Gastroesophageal sphincter (tissue), 4 donors: ENCODE measurements at places on chromosomes 2 and 18. TPM values are rescaled to one million over a fixed set of nuclear protein-coding genes. Genes with fewer than 3 reads are reported as not detected.

Gene CAPN14
- 1.7 TPM for total RNA-seq

Gene ARHGEF4
- 59.5 TPM for total RNA-seq

Gene OTOF
- total RNA-seq: under 0.01 TPM

Gene DOK6
- total RNA-seq: 2.6 TPM

Gene PMAIP1
- 1.2 TPM for total RNA-seq

Gene TWIST2
- 17.7 TPM for total RNA-seq

Gene IL1R2
- 6.1 TPM for total RNA-seq

Gene TP53I3
- total RNA-seq: 5.6 TPM

Gene UGT1A5
- not detected for total RNA-seq

Gene NRBP1
- total RNA-seq: 78.5 TPM

Gene SCG2
- total RNA-seq: 1.4 TPM

Gene COL4A3
- total RNA-seq: 5.3 TPM

Gene MAP2
- total RNA-seq: 7.4 TPM

Gene OXER1
- total RNA-seq: 1.5 TPM

Gene NPHP1
- 9.2 TPM for total RNA-seq

Gene TBR1
- total RNA-seq: not detected

Gene RHBDD1
- total RNA-seq: 22.6 TPM

Gene LYG2
- total RNA-seq: not detected

Gene GULP1
- 43.8 TPM for total RNA-seq

Gene RTP5
- not detected for total RNA-seq

Gene CDH2
- total RNA-seq: 22.6 TPM

Gene MRPL33
- 319 TPM for total RNA-seq
